ENCODE measurements at places on chromosomes 1 and 21.

- DNase-seq: no peak
Measured at GRCh38 chr1:24105368-24106160, 6.4 kb downstream of the MYOM3 start.

DNA sequence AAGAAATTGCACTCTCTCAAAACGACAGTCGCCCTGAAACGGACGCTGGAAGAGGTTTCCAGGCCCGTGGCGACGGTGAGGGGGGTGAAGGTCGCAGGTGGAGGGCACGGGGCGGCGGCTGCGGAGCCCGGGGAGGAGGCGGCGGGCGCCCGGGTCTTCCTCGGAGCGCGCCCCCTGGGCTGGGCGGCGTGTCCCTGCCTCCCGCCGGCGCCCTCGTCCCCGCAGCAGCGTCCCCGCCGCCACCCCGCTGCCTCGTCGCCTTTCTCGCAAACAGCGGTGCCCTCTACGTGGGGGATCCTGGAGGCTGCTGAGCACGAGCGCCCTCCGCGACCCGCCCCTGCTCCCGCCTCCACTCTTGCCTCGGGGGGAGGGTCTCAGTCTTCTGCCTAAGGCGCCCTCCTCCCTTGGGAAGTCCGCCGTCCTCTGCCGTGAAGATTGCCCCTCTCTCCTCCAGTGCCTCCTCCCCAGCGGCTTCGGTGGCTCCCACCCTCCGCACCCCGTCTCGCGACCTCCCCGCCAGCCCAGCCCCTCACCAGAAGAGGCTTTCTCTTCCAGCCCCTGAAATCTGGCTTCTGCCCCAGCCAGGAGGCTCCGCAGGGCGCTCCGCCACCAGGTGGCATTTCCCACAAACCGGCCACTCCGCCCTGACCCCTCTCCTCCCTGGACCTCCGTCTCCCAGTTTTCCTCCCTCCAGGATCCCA, 227.4 kb downstream of the SDCCAG8 start:
- no peak for DNase-seq

- no peak for DNase-seq
Measured at GRCh38 chr1:179296356-179297104, 2.9 kb downstream of the SOAT1 start.

DNA sequence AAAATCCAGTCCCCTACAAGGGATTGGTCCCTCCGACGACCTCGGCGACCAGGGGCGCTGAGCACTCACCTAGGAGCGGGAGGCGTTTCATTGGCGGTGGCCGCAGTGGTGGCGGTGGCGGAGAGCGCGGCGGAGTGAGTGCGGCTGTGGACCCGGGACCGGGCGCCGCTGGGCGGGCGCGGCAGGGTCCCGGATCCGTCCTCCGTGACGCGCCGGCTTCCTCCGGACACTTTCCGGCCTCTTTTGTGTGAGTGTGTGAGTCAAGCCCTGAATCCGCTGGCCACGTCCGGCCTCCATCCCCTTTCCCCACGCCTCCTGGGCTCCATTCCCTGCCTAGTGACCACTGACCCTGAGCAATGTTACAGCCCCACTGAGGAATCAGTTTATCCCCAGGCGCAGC, at the start of gene ADGRL4:
Gene ADGRL4 (minus strand): TSS at position 167 of the 400 bp plus-strand sequence. CDS start 76 bp downstream, at position 91.
- no peak for DNase-seq

DNA sequence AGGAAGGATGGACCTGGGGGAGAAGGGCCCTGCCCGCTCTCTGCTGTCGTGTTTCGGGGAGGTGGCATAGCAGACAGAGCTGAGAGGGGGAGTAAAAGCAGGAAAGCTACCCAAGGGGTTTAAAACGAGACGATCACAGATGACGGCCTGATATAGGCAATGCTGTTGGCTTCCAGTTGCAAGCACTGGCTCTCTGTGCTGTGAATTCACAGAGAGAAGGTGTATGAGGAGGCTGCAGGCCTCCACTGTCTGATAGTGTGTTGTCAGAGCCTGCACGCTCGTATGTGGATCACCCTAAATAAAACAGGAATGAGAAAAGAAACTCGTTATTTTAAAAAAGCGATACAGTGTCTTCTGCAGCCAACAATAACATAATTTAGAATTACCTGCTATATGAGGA, 57.4 kb downstream of the LGR6 start:
- no peak for DNase-seq

DNA sequence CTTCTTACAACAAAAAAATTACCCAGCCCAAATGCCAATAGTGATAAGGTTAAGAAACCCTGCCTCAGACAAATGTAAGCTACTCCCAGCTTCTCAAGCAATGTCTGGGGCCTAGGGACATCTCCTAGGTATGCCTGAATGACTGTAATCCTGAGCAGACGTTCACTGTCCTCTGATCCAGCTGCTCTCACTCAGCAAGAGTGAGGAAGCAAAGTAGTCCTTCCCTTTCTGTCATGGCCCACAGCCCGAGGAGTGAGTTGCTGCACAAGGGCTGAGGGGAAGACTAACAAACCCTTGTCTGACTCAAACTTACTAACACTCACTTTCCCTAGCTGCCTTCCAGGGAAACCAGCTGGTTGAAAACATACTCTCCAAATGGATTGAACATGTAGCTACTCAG, 124.9 kb upstream of the TNFSF4 start:
- no peak for DNase-seq

- DNase-seq: no peak
Measured at GRCh38 chr1:218069180-218069579, 215.9 kb upstream of the RRP15 start.

GRCh38 chr1:16173447-16174260, 17.8 kb upstream of the EPHA2 start:
- no peak for DNase-seq

DNA sequence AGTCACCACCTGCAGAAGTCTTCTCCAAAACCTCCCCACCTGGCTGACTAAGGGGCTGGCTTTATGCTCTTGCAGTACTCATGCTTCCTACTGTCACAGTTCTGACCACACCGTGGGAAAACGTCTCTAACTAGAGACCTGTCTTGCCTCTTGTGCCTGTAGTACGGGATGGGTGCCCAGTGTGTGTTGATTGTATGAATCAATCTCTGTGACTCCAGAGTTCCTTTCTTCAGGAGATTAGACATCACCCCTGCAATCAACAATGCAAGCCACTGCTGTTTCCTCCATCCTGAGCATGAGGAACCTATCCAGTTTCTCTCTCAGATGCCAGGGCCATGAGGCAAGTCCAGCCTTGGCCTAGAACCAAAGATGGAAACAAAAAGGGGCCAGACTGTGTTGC, 64.1 kb downstream of the LRRN2 start:
- no peak for DNase-seq

GRCh38 chr1:201330541-201330940, 46.9 kb downstream of the TNNT2 start:
- no peak for DNase-seq

DNA sequence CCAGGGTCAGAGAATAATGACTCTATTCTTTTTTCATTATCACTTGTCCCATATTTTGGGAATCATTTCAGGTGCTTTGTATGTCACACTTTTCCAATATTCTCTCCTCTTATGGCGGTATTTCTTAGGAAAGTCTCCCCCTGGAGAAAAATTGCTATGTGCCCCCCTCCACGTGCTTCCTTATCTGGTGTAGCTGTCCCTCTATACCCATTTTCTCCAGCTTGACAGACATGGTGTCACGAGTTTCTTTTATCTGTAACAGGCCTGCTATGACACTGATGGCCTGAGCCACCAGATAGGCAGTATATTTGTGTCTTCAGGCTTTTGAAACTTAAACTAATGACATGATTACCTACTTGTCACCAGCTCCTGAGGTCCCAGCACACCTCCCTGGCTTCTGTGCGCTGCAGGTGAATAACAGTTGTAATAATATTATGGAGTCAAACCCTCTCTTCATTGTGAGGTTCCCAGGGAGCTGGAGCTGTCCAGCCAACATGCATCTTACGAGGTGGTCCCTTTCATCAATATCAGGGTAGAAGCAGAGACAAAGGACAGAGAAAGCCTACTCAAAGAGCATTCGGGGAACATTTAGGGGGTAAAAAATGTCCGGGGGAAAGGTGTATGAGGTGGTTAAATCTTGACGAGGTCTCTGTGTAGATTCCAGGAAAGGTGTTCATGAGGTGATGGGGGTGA, 71.2 kb upstream of the DUSP10 start:
- DNase-seq: no peak

GRCh38 chr1:180181996-180182642, 27.4 kb downstream of the QSOX1 start:
- no peak for DNase-seq

DNA sequence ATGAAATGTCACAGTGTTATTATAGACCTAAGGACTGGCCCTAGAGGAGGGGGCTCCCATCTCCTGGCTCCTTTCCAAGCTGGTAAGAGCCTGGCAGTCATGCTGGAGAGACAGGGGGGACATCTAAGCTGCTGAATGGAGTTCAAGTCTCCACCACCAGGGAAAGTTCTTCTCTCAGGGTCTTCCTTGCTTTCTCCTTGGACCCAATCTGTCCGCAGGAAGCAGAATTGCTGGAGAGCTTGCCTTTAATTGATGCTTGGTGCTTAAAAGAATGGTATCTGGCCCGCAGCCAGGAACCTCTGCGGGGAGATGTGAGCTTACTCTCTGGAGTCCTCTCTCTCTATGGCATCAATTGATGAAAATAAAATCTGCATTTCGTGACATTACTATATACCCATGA, 25.1 kb downstream of the IRF2BP2 start:
- DNase-seq: no peak

DNA sequence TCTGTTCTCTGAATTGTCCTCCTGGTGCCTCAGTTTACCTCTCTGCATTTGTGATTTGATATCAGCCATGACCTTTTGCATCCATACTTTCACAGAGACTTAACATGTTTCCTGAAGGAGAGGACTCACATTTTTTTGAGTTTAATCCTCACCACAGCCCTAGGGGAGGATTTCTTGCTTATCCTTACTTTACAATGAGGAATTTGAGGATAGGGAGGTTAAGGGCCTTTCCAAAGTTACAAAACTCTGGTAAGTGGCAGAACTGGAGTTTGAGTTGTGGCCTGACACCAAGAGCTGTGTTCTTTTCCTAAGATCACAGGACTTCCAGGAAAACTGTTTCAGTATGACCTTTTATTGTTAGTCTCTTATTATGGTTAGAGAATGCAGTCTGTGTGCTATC, 34.2 kb downstream of the TNFRSF8 start:
- no peak for DNase-seq

- DNase-seq: no peak
Measured at GRCh38 chr21:29329406-29329805, 30.7 kb downstream of the BACH1 start.

- DNase-seq: no peak
Measured at GRCh38 chr1:51526248-51526647, 7.2 kb upstream of the EPS15 start.

DNA sequence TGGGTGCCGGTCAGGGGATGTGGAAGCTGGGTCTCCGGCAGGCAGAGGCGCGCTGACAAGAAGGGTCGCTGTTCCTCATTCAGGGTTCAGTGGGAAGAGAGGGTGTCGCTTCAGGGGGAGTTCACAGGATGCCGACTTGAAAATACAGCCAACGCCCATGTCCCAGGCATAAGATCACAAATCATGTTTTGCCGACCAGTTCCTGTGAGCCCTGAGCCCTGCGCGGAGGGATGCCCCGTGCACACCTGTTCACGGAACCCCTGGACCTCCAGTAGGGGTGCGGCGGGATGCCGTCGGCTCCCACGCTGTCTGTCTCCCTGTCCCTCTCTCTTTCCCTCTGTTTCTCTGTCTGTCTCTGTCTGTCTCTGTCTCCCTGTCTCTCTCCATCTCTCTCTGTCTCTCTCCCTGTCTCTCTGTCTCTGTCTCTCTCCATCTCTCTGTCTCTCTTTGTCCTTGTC, 26.8 kb downstream of the TP73 start:
- no peak for DNase-seq

GRCh38 chr1:31266547-31266946, 26.9 kb upstream of the NKAIN1 start:
- DNase-seq: no peak

DNA sequence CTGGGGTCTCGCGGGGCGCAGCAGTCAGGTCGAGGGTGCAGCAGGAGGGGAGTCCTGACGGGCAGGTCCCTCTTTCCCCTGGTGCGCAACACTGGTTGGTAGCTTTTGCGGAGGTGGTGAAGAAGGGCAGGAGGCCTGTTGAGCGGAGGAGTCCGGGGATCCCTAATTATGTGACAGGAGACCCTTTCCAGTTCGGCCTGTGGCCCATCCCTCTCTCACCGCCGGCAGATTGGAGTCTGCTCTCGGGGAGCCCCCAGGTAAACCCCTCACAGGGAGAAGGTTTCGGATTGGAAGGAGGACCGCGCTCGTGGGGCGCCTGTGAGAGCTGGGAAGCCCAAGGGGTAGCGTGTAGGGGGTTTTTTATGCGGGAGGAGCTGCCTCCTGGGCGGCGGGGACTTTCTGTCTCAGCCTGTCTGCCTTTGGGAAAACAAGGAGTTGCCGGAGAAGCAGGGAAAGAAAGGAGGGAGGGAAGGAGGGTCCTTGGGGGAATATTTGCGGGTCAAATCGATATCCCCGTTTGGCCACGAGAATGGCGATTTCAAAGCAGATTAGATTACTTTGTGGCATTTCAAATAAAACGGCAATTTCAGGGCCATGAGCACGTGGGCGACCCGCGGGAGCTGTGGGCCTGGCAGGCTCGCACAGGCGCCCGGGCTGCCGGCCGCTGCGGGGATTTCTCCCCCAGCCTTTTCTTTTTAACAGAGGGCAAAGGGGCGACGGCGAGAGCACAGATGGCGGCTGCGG, 9.5 kb downstream of the SIM2 start:
- no peak for DNase-seq

DNA sequence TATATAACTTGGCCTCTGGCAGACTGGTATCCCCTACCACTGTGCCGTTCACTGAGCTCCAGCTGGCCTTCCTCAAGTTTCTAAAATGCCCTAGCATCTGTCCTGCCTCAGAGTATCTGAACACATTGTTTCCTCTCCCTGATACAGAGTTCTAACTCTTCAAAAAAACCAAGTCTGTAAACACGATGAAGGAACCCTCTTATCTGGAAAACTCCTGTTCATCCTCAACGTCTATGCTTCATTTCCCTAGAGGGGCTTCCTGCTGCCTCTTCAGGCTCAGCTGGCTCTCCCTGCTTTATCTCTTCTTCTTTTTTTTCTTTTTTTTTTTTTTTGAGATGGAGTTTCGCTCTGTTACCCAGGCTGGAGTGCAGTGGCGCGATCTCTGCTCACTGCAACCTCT, 5.6 kb downstream of the BSDC1 start:
- DNase-seq: no peak

- no peak for DNase-seq
Measured at GRCh38 chr1:184380468-184380867, 6.4 kb upstream of the C1orf21 start.

DNA sequence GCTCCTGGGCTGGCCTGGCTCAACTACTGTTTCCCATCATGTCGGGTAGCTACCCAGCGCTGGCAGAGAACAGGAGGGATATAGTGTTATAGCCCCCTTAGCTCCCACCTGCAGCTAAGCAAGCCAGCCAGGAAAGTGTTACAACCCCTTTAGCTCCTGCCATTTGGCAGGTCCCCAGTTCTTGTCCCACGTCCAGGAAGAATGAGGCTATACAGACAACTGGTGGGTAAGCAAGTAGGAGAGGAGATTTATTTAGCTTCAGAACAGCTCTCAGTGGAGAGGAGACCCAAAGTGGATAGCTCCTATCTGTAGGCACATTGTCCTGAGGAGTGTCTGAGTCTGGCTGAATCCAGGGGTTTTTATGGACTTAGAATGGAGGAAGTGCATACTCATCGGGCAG, 741.1 kb upstream of the B3GALT2 start:
- no peak for DNase-seq
